ENCODE measurements at places on chromosomes 13 and 19. TPM values are rescaled to one million over a fixed set of nuclear protein-coding genes. Genes with fewer than 3 reads are reported as not detected.

DNA sequence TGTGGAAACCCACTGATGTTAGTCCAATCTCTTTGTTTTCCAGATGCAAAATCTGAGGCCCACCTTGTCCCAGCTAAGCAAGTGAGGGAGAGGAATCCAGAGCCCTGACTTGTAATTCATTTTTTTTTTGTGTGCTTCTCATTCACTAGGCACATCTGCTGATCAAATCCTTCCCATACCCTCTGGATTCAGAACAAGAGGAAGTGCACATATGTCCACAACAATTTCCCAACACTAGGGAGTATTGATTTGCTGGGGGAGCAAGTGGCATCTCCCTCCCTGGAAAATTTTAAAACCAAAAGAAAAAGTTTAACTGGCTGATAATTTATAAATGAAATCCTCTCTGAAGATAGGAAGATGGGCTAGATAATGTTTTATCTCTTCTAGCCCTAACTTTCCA, 94.6 kb upstream of the RFC3 start:
- DNase-seq = no peak

GRCh38 chr13:98632961-98633360, 56.1 kb upstream of the STK24 start:
- no peak for DNase-seq

GRCh38 chr19:45156751-45157150, 4.0 kb downstream of the NKPD1 start:
- no peak for DNase-seq

GRCh38 chr13:63463782-63464610, 2048.3 kb upstream of the PCDH20 start:
- DNase-seq = no peak

DNA sequence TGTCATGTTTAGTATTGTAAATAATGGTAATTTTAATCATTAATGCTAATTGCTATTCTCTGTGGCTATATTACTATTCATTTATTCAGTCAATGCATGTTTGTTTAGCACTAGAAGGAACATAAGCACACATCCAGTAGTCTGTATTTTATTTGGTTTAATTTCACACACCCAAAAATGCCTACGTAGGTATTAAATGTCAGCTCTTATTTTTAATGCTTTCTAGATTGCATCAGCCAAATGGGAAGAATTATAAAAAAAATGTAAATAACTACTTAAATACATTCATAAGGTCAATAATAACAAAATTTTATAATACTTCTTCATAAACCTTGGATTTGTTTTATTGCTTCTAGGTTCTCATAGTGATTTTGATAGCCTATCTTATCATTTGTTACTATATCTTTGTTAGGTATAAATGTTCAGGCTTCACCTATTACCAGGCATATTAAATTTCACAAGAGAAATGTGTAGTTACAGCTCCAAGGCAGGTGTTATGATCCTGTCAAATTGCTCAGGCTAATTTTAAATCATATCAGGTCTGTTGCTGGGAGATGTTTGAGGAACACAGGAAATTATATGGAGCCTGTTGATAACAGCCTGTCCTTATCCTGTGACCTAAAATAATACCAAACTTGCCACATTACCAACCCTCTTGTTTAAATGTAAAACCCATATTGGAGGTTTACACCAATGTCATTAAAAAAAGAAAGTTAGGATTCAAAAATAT, 34.4 kb downstream of the ITGBL1 start:
- no peak for DNase-seq

GRCh38 chr13:40813667-40814454, 24.4 kb downstream of the SLC25A15 start:
- no peak for DNase-seq

- DNase-seq = peak; percentile 33
Observed at GRCh38 chr19:50344661-50345318, 15.6 kb upstream of the KCNC3 start.

- no peak for DNase-seq
Observed at GRCh38 chr19:54077334-54077733, 3.8 kb downstream of the TARM1 start.

DNA sequence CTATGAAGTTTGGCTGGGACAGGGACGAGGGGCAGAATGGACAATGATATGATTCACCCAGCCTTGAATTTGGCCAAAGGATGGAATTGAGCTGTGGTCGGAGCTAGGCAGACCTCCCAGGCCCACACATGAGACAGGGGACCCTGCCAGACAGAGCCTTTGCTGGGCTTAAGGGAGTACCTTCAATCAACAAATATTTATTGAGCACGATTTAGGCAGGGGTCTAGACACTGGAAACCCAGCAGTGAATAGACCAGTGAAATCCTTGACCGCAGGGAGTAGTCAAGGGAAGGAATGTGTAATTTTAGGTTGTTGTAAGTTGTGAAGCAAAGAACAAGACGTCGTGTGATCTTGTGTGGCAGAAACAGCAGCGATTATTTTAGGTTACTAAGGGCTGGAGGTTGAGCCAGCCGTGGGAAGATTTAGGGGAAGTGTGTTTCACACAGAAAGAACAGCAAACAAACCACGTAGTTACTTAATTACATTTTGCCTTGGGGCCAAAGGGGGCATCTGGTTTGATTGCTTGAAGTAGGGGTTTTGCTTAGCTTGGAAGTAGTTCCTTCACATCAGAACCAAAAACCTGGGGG, 16.9 kb upstream of the AP1M2 start:
- DNase-seq = no peak

- DNase-seq = no peak
Observed at GRCh38 chr13:98988277-98988676, 10.4 kb upstream of the DOCK9 start.

DNA sequence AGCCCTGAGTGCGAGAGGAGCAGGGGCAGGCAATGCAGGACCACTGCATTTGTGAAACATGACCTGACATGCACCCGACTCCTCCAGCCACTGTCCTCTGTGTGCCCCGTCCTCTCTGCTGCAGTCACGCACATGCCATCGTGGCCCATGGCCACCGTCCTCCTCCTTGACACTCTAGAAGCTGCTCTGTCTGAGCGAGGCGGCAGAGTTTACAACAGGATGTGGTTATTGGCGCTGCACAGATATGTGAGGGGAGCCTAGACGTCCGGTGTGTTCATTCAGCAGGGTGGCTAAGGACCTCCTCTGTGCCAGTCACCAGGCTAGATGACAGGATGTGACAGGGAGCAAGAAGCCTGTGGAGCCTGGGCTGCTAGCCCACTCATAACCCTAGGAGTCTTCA, 277.8 kb downstream of the FOXO1 start:
- no peak for DNase-seq

- DNase-seq = no peak
Observed at GRCh38 chr13:95222733-95223018, 78.6 kb downstream of the ABCC4 start.

DNA sequence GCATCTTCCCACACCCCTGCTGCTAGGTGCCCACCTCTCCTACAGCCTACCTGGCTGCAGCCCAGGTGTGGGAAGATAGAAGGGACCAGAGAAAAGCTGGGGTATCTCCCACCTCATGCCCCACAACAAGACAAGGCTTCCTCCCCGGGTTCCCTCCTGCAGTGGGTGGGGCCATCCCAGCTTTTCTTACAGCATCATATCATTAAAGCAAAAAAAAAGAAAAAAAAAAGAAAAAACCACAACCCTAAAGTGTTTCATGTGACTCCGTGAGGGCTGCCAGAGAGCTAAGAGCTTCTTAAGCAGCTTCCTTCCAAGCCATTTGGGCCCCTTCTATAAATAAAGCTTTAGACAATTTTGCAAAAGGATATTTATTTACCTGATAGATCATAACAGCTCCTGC, 455.4 kb upstream of the TSHZ3 start:
- no peak for DNase-seq

GRCh38 chr13:102907016-102907756, 61.4 kb downstream of the ERCC5 start:
- no peak for DNase-seq

CADM4 gene
- 8.1 TPM for total RNA-seq

ENOX1 gene
- 2.0 TPM for total RNA-seq
